ENCODE measurements at places on chromosomes 1 and 21.

DNA sequence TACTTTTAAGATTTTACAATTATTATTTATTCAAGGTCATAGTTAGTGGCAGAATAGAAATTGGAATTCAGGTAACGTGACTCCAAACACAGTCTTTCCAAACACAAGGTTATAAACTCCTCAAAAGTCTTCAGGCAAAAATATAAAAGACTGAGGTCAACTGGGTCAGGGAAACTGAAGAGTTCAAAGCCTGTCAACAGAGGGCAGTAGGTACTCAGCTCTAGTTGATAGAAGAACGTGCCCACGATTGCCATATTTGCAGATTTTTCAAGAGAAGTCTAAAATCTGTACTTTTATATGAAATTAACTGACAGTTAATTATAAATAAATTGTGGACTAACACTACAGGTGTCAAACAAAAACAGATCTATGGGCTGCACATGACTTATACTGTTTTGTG is 135.0 kb downstream of the LHX4 start:
- DNase-seq, result no peak

- no peak for DNase-seq
Measured at GRCh38 chr1:177183836-177184235, 13.1 kb downstream of the BRINP2 start.

GRCh38 chr1:236381565-236382158 is 12.4 kb upstream of the EDARADD start:
- no peak for DNase-seq

- no peak for DNase-seq
Measured at GRCh38 chr1:23337869-23338268, 6.2 kb downstream of the HNRNPR start.

GRCh38 chr1:53349968-53350852 is 22.3 kb upstream of the LRP8 start:
- DNase-seq, result no peak

DNA sequence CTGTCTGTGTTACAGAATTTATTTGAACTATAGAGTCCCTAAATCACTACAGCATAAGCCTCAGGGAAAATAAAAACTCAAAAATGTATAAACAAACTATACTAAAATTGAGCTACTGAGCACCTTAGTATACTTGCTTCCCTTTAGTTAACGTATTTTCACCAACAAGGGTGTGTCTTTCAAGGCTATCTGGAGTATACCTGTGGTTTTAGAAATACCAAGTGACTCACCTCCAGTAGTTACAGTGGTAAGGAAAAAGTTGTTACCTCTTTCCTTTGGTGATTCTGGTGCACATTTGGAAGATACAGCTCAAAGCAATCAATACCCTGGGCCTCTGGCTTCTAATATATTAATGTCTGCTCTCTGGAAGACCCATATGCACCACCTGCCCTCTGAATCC is 68.0 kb upstream of the C1orf105 start:
- DNase-seq, result no peak

- no peak for DNase-seq
Measured at GRCh38 chr1:10917513-10918454, 94.7 kb upstream of the TARDBP start.

DNA sequence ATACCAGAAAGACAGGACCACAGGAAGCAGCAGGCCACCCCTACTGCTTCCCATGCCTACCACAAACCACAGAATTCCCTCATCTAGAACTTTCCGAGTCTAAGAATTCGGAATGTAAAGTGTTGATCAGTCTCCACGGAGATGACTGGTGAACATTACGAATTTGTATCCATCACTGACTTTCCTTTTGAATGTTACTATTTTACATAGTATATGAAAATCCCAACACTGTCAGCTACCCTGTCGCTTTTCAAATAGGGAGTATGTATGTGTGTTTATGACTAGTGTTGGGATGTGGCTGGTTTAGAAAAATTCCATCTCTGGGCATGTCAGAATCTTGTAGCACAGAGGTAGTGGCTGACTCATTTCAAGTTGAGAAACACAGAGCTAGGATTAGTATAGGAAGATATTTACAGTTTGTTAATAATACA is 118.2 kb downstream of the COQ8A start:
- no peak for DNase-seq

- no peak for DNase-seq
Measured at GRCh38 chr1:182113879-182114626, 52.5 kb upstream of the ZNF648 start.
